ENCODE measurements at places on chromosomes 11 and 22.

GRCh38 chr11:110295086-110295485, 1.3 kb downstream of the RDX start:
- DNase-seq = no peak

DNA sequence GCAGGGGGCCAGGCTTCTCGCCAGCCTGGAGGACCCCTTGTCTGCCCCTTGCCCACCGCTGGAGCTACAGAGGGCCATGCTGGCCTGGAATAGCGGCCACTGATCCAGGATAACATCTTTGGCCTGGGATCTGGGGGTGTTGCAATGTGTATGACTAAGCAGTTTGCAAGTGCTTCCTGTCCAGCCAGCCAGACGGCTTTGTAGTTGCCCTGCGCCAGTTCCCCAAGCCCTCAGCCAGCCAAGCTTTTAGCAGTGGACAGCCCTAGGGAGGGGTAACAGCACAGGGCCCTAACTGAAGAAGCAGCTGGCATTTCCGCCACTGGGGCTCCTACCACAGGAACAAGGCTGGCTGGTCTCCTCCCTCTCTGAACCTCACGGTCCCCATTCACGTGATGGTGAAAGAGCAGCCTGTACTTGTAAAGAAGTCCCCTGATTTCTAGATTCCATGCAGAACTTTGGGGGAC, 32.1 kb downstream of the UQCR10 start:
- no peak for DNase-seq

DNA sequence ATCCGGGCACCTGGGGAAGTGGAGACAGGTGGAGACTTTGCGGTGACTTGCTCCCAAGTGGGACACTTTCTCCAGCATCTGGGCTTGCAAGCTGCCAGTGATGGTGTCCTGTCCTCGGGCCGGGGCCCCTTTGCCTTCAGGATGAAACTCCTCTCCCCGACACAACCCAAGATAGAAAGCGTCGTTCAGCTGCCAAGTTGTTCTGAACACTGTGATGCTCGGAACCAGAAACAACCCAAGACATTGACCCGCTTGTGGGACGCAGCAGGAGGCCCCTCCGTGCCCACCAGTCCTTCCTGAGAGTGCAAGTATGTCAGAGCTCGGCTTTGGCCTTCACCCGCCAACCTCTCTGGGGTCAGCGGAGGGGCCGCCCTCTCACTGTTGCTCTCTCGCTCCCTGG, 31.3 kb downstream of the LINC01488 start:
- no peak for DNase-seq

- no peak for DNase-seq
Observed at GRCh38 chr11:100562128-100562527, 125.0 kb upstream of the ARHGAP42 start.

DNA sequence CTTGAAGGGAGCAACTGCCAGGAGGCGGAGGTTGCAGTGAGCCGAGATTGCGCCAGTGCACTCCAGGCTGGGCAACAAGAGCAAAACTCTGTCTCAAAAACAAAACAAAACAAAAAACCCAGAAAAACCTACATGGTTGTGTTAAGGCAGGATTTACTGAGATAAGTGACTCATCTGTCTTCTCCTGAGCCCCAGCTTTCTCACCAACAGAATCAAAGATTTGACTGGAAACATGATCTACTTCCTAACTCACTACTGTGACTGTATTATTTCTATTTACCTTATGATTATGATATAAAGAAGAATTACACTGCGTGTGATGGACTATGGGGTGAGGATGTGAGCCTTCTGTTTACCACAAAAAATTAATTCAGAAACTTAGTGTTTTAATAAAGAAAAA, 21.8 kb downstream of the FAM118B start:
- DNase-seq = no peak

- DNase-seq = no peak
Observed at GRCh38 chr22:37855462-37855861, 6.2 kb downstream of the EIF3L start.

DNA sequence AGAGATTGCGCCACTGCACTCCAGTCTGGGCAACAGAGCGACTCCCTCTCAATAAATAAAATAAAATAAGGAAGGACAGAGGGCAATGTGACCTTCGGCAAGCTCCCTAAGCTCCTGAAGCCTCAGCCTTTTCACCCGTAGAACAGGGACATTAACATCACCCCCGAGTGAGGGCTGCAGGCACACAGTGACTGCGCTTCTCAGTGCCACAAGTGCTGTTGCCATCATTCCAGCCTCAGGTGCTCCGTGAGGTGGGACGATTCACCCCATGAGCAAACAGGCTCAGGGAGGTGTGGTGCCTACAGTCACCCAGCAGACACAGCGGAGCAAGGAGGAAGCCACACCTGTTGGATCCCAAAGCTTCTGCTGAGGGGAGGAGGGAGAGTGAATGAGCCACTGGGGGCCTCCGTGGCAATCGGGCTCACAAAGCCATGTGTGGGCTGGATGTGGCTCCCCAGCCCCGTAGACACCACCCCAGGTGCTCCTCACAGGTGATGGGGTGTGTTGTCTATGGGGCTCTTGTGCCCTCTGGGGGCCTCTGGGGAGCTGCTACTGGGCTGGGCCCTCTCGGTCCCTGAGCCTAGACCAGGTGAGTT, 9.1 kb upstream of the TCF20 start:
- DNase-seq = no peak

DNA sequence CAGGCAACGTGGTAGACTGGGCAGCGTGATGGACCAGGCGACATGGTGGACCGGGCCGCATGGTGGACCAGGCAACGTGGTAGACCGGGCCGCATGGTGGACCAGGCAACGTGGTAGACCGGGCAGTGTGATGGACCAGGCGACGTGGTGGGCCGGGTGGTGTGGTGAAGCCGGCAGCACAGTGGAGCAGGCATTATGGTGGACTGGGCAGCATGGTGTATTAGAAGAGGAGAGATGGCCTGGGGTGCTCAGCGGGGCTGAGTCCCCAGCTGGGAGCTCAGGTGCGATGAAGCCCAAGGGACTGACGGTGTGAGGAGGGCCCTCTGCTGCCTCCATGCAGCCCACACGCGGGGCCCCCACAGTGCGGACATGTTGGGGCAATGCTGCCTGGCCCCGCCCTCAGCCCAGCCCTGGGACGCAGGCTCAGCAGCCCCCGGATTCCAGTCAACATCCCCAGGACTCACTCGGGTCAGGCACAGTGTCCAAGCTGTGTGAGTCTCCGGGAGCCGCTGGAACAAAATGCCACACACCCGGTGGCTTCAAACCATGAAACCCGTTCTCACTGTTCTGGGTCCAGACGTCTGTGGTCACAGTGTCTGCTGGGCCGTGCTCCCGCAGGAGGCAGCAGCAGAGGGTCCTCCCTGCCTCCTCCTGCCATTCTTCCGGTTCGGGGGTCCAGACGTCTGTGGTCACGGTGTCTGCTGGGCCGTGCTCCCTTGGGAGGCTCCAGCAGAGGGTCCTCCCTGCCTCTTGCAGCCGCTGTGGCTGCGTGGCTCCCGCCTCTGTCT, 1084.9 kb downstream of the BRD1 start:
- DNase-seq = no peak

GRCh38 chr11:58923300-58923788, 15.9 kb upstream of the GLYATL1 start:
- no peak for DNase-seq

GRCh38 chr11:94767701-94768601, at the start of gene AMOTL1:
Gene AMOTL1 (plus strand): TSS chr11:94768356. CDS start chr11:94768512, 156 bp downstream.
- DNase-seq = no peak

DNA sequence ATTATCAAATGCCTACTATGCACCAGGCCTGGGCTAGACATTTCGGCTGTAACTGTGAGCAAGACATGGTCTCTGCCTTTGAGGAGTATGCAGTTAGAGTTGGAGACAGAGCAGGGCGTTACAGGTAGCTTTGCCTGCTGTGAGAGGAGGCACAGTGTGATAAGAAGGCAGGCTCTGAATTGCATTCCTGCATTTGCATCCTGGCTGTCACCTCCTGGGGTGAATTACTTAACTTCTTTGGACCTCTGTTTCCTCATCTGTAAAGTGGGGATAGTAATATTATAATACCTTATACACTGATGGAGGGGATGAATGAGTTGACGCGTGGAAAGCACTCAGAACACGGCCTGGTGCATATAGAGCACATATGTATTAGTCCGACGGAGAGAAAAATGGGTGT, 118.1 kb upstream of the ARHGAP20 start:
- no peak for DNase-seq

DNA sequence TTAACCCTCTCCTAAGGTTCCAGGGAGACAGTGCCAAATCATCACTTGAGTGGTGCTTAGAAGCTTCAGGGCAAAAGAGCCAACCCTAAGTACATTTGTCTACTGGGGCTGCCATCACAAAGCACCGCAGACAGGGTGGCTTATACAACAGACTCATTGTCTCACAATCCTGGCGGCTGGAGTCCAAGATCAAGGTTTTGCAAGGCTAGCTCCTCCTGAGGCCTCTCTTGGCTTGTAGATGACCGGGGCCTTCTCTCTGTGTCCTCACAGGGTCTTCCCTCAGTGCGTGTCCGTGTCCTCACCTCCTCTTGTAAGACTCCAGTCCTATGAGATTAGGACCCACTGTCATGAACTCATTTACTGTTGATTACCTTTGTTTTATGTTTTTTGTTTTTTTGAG, 34.1 kb upstream of the CD81 start:
- DNase-seq = no peak

- no peak for DNase-seq
Observed at GRCh38 chr22:49733631-49734030, 94.0 kb downstream of the BRD1 start.

GRCh38 chr11:55942785-55943392, 6.7 kb upstream of the OR5I1 start:
- no peak for DNase-seq

DNA sequence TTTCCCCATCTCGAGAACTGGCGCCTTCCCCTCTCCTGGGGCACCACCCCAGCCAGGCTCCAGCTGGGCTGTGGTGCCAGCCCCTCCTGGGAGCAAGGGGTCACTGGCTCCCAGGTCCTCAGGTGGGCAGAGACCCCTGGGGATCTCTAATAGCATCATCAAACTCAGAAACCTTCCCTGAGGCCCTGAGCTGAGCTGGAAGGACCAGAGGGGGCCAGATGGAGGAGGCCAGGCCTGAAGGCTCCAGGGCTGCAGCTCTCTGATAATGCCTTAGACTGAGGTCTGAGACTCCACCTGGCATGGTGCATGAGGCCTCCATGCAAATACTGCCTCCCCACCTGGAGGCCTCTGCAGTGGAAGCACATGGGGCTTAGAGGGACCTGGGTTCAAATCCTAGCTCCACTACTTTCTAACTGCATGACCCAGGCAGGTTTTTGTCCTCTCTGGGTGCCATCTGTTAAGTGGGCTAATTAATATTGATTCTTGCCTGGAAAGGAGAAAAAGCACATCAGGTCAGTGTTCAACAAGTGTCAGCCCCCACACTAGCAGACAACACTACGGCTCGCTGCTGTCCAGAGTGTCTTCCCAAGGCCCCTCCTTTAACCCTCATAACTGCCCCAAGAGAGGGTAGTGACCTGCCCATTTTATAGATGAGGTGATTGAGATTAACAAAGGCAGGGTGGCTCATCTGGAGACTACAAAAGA, 1.5 kb downstream of the MAPK8IP1 start:
- no peak for DNase-seq

DNA sequence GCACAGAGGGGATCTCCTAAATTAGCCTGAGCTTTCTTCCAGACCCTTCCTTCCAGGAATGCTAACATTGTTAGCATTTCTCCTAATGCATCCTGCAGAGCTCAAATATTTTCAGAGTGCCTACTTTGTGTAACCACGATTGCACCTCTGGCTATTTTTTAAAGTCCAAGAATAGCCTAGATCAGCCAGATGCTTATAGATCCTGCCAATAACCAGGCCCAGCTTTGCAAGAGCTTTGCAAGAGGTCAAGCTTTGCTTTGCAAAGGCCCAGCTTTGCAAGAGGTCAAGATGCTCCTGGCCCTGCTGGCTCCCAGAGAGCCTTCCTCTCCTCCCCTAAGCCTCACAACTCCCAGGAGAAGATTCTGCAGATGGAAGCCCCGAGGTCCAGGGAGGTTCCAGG, 491.9 kb downstream of the MN1 start:
- no peak for DNase-seq

GRCh38 chr22:24099666-24100065, 81.6 kb upstream of the SUSD2 start:
- no peak for DNase-seq

DNA sequence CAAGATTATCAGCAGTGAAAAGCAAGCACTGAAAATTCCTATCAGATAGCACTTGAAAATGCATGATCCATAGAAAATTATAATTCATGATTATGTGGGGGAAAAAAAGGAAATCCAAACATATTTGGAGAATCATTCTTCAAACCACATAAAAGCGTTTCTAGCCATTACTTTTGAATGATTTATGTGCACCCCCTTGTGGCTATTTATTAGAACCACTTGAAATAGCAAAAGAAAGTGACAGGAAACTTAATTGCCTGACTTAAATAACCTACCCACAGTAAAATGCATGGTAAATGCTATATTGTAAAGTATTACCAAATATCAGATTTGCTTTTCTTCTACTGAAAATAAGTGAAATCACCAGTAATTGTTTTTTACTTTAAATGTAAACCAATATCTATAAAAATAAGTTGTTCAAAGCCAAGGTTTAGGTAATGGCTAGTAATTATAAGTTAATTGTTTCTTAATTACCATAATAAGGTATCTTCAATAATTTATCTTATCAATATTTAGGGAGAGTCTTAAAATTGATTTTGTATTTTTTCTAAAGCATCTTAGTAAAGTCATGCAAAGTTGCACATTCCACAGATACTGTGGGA, 168.5 kb downstream of the ARHGAP42 start:
- DNase-seq = no peak

DNA sequence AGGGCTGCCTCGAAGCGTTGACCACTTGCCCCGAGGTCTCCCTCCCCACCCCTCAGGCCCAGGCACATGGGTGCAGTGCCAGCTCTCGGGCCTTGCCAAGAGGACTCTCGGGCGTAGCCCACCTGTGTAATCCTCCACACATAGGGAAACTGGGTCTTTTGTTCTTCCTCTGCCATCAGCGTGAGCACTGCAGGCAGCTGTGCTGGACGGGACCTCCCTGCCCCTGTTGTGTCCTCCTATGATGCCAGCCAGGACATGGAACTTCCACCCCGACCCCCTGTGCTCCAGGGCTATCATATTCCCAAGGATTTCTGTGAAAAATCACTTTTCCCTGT, 66.4 kb downstream of the PARVB start:
- DNase-seq = no peak

DNA sequence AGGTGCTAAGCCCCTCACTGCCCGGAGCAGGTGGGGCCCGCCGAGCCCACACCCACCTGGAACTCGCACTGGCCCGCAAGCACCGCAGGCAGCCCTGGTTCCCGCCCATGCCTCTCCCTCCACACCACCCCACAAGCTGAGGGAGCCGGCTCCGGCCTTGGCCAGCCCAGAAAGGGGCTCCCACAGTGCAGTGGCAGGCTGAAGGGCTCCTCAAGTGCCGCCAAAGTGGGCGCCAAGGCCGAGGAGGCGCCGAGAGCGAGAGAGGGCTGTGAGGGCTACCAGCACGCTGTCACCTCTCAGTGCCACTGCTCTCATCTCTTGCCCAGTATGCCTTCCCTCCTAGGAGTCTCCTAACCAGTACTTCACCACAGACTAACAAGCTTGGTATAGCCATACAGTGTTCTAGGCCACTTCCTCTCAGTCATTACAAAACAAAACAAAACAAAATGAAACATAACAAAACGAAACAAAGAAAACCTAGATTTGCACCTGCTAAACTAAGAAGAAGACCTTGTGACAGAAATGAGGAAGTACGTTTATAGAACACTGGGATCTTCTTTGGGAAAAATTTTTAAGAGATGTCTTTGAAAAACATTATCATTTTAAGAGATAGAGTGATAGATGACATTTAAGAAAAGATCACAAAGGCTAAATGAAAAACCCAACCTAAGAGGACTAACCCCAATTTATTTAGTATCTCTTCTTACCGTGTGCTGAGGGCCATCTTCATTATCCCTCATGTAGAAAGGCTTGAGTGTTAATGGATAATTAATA, 47.7 kb upstream of the GAB2 start:
- no peak for DNase-seq

GRCh38 chr22:43642319-43643206, 169.5 kb downstream of the EFCAB6 start:
- DNase-seq = no peak
